ENCODE measurements at places on chromosomes 3 and 15.

GRCh38 chr15:43552986-43553385, 35.6 kb downstream of the MAP1A start:
- no peak for DNase-seq

- no peak for DNase-seq
Observed at GRCh38 chr15:41849861-41850260, 11.2 kb downstream of the PLA2G4B start.

- no peak for DNase-seq
Observed at GRCh38 chr15:97955035-97955434, 5.5 kb upstream of the ARRDC4 start.

DNA sequence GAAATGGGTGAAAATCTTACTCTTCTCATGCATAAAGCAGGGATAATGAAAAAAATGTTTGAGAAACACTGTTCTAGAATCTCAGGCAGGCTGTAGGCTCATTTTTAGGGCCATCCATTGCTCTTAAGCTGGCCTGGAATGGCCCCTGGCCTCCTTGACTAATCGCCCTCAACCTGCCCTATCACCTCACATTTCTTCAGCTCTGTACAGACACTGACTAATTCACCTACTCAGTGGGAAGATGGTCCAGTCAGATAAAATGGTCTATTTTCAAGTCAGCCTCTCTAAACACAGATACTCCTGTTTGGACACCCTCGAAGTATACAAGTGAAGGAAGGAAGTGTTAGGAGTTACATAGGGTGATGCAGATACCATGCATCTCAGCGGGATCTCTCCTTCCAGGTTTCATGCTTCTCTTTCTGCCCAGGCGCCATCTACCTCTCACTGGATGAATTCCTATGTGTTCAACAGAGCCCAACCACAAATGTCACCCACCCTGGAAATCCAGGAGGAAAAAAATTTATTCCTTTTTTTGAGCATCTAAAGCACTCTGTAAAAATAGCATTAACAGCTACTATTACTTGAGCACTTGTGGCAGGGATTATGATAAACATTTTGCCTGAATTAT, 12.1 kb downstream of the FMN1 start:
- DNase-seq: no peak

DNA sequence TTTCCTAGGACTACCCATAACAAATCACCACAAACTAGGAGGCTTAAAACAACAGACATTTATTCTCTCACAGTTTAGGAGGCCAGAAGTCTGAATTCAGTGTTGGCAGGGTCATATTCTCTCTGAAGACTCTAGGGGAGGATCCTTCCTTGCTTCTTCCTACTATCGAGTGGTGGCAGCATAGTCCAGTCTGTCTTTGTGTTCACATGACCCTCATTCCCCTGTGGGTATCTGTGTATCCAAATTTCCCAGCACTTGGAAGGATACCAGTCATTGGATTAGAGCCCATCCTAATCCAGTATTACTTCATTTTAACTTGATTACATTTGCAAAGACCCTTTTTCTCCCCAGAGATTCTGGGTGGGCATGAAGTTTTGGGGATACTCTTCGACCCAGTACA, 63.8 kb downstream of the GMPS start:
- DNase-seq: no peak

DNA sequence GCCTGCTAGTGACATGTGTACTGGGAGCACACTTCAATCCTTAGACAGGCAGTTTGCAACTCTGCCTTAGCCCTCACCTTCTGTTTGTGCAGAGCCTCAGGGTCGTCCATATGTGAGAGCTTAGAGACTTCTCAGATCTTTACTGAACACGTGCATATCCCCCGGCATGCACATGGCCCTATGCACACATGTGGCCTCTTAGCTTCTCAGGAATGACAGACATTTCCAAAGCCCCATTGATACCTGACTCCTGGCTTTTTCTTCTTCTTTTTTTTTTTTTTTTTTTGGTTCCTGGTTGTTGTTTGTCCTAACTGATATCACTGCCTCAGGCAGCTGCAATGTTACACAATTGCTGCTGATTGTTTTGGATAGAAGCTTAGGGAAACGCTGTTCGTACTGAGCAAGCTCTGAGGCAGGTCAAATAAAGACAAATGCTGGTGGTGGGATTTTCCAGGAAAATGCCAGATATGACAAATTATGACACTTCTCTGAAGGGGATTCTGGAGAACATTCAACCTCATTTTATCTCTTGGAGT, 107.2 kb upstream of the RGMA start:
- DNase-seq: no peak

- no peak for DNase-seq
Observed at GRCh38 chr3:123388042-123388441, 60.8 kb downstream of the ADCY5 start.

DNA sequence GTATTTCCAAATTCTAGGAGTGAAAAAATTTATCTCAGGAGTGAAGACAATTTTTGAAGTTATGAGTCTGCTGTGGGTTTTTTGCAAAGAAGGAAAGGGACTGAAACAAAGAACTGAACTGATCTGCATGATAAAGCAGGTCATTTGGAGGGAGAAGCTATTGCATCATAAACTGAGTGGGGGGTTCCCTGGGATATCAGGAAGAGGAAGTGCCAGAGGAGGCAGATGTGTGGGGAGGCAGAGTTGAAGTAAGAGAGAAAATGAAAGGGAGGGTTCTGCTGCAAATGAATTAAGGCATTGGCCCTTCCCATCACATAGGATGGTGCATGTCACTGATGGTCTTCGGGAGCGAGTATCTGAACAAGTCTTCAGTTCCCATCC, 379.2 kb downstream of the VPS13C start:
- no peak for DNase-seq

DNA sequence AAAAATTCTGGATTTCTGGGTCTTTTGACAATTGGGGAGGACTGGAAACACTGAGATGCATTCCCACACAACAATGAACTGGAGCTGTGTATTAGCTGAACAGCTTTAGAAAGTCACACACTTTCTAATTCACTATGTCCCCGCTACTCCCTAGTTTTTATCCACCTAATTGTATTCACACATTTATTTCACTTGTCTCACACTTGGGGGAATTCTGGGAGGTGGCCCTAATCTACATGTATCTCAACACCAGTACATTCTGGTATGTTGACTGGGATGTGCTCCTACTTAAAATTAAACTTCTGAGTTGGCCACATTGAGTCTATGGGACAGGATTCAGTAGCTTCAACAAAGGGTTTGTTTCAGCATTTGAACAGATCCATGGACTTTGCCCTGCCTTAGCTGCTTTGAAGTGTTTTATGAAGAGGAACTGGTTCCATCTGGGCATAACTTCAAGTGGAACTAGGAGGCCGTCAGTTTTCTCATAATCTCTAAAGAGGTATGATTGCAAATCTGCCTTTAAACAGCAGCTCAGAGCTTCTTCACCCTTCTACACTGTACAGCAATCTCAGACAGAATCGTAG, 106.5 kb upstream of the CMC1 start:
- no peak for DNase-seq

- DNase-seq: no peak
Observed at GRCh38 chr15:40838756-40839155, 5.1 kb upstream of the SPINT1 start.

DNA sequence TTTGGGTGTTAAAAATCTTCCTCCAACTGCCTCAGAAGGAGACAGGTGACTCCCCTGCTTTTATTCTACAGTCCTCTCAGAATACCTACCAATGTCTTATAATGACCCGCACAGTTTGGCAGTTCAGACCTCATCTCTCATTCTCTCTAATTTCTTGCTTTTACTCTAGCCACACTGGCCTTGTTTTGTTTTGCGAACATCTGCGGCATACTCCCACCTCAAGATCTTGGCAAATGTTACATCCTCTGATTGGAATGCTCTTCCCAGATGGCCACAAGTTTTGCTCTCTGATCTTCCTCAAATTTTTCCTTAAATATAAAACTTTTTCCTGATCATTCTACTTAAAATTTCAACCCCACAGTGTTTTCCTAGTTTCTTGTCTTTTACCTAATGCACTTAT, 94.1 kb downstream of the PLSCR2 start:
- DNase-seq: no peak

GRCh38 chr15:57903626-57904025, 161.9 kb downstream of the ALDH1A2 start:
- no peak for DNase-seq

DNA sequence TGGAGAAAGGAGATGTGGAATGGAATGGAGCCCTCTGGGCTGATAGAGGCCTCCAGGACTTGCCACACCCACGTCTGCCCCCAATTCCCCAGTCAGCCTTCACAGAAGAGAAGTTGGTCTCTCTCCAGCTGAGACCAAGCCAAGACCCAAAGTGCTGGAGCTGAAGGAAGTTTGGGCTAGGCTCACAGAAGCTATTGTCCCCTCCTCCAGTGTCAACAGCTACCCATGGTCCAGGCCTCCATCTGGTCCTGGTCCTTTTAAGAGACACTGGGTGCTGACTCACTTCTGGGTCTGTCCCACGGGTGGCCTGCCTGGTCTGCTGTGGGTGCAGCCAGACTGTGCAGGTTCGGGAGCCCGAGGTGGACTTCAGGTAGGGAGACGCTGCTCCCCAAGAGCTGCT, 179.8 kb downstream of the APBA2 start:
- DNase-seq: no peak

DNA sequence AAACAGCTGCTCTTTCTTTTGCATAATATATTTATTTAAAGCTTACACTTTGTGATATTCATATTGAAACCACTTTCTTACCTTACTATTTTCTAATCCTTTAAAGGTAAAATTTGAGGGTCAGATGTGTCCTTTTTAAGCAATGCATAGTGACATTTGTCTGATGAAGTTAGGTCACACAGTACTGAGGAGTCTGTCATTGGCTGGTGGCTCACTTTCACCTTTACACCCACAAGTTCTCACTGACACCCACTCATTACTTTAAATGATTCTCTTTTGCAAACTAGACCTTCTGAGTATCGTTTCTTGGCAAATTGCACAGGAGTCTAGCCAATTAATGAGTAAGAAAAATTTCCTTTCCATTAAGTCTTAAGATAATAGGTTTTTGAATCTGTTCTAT, 758.3 kb upstream of the ARPP21 start:
- DNase-seq: no peak

DNA sequence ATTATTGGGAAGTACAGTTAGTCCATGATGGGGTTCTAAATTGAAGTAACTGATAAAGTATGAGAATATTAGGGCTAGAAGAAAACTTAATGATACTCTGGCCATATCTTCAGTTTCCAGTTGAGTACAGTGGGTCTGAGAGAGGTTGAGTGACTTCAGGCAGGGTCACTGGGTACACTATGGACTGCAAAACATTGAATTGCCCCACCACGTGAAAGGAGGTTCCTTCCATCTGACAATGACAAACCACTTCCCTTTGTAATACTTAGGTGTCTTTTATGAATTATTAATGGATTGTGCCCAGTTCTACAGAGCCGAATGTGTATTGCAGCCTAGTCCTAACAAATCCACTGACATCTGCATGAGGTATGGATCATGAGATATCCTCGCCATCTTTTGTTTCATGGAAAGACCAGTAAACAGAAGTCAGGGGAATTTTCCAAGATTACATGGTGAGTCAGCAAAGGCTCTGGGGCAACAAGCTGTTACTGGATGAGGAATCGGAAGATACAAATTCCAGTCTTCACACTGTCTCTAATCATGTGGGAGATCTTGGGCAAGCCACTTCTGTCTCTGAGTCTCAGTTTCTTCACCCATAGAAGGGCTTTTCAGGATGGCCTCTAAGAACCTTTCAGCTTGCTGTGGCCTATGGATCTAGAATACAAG, 66.5 kb upstream of the BCL6 start:
- no peak for DNase-seq

DNA sequence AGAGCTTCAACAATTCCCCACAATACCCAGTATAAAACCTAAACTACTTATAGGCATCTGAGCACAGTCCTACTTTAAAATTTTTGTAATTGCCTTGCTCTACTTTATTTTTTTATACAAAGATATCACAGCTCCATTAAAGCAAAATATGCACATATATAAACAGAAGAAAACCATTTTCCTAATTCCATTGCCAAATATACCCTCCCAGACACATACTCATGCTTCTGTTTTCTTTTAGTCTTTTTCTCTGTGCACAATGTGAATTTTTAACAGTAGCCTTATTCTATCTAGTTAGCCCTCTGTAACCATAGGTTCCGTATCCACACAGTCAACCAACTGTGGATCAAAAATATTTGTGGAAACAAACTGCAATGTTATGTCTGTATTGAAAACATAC, 260.5 kb downstream of the SCAPER start:
- no peak for DNase-seq

DNA sequence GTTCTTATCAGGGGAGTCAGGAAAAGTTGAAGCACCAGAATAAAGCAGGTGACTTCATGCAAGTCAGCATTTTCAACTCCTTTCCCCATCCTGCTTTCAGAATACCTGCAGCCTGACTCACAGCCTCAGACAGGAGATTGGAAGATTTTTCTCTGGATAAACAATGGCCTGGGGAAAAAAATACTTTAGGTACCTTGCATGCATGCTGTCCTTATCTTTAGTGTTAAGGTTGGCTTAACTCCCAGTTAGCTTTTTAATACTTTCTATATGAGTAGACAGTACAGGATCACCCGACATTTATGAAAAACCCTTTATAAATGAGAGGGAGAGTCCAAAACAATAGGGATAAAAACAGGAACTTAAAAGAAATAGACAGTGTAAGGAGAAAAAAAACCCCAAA, 53.6 kb downstream of the PAK2 start:
- DNase-seq: no peak

- DNase-seq: no peak
Observed at GRCh38 chr3:10357592-10358308, 36.8 kb upstream of the SEC13 start.

- no peak for DNase-seq
Observed at GRCh38 chr3:168085491-168086119, 10.1 kb downstream of the GOLIM4 start.

DNA sequence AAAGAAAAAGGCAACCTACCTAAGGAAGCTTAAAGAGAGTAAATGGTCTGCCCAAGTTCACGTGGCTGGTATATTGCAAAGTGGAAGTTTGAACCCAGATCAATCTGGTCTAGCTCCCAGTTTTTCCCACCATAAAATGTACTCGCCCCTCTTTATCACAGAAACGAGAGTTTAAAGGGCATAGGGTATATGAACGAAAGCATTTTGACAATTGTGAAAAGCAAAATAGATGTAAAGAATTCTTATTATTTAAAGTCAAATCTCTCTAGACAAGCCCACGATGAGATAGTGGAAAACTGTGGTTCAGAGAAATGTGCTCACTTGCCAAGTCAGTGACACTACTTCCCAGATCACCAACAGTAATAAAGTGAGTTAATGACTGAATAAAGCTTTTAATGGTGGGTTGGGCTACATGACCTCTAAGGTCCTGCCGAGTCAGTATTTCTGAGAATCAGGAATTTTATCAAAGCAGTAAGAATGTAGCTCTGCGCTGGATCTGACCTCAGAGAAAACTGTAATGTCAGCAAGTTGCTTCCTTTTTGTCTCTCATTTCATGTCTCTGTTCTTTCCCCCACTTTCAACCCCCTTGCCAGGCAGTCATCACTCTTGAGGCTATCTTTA, 23.3 kb upstream of the NEO1 start:
- no peak for DNase-seq

DNA sequence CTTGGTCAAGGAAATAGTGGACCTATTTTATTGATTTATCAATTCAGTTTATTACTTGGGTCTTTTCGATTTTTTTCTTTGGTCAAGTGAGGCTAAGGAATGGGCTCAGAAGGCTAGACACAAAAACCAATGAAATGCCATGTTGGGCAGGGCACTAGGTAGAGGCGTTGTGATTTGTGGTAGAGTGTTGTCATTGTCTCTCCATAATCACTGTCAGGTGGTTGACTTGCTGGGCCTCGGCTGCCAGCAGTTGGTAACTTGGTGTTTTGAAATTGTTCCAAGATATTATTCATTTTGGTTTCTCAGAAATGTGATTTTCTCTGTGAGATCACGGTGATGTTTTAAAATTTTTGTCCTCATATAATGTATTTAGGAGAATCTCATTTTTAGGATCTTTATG, 173.6 kb downstream of the KLHL25 start:
- no peak for DNase-seq

- DNase-seq: no peak
Observed at GRCh38 chr3:189337673-189338091, 165.9 kb downstream of the TPRG1 start.

All from activated effector memory CD4-positive, alpha-beta T cell treated with anti-CD3 and anti-CD28 coated beads, Interleukin-2, amount 50 U/mL, for 16 hours (primary cell).